ENCODE measurements at places on chromosomes 16 and 17.

DNA sequence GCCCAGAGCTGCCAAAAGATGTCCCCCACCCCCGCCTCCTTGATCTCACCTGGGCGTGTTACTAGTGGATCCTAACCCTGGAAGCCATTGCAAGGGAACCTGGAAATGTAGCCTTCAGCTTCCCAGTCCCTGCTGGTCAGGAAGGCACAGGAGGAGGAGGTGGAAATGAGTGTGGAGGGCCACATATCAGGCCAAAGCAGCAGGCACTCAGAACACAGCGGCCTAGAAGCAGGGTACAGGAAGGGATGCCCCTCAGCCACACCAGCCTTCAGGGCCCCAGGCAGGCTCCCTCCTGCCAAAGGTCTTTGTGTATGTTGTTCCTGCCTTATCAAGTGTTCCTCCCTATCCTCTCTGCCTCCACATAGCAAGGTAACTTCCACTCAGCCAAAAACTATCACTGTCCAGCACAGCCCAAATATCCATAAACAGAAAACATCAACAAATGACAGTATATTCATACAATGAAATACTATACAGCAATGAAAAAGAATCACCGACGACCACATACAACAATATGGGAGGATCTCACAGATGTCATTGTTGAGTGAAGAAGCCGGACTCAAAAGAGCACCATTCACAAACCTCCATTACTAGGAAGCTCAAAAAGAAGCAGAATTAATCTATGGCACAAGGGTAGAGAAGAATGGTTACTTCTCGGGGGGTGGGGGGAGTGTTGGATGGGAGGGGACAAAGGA is 28.2 kb upstream of the TNFRSF13B start:
- no peak for DNase-seq

DNA sequence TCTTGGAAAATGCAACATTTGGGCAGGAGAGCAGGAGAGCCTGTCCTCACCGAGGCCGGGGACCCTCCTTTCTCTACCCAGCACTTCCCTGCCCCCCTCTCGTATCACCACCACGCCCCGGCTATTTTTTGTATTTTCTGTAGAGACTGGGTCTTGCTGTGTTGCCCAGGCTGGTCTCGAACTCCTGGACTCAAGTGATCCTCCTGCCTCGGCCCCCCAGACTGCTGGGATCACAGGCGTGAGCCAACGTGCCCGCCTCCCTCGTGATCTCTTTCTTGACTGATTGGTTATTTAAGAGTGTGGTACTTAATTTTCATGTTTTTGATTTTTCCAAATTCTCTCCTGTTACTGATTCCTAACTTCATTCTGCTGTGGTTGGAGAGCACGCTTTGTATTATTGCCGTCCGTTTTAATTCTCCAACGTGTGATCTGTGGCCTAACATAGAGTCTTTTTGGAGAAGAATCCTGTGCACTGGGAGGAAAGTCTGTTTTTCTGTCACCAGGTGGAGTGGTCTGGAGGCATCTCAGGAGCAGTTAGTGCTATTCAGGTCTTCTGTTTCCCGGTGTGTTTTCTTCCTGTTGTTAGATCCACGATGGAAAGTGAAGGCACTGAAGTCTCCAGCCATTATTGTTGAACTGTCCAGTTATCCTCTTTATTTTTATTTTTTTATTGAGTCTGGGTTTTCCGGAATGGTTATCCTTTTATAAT is 40.4 kb downstream of the ZNF778 start:
- DNase-seq, result no peak

DNA sequence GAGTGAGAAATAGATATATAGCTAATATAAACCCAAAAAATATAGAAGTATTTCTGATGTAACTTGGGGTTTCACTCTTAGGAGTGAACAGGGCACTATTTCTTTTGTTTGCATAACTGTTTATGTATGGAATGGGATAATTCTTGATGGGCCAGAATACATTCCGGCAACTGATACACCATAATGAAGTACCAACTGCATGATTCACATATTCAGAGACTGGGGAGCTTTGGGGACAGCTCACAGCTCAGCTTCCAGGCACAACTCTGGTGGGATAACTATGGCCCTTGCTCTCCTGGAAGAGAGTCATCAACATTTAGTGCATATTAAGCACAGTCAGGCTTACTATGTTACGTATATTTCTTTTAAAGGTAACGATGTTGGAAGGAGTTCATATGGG is 42.1 kb upstream of the ADCY7 start:
- no peak for DNase-seq

DNA sequence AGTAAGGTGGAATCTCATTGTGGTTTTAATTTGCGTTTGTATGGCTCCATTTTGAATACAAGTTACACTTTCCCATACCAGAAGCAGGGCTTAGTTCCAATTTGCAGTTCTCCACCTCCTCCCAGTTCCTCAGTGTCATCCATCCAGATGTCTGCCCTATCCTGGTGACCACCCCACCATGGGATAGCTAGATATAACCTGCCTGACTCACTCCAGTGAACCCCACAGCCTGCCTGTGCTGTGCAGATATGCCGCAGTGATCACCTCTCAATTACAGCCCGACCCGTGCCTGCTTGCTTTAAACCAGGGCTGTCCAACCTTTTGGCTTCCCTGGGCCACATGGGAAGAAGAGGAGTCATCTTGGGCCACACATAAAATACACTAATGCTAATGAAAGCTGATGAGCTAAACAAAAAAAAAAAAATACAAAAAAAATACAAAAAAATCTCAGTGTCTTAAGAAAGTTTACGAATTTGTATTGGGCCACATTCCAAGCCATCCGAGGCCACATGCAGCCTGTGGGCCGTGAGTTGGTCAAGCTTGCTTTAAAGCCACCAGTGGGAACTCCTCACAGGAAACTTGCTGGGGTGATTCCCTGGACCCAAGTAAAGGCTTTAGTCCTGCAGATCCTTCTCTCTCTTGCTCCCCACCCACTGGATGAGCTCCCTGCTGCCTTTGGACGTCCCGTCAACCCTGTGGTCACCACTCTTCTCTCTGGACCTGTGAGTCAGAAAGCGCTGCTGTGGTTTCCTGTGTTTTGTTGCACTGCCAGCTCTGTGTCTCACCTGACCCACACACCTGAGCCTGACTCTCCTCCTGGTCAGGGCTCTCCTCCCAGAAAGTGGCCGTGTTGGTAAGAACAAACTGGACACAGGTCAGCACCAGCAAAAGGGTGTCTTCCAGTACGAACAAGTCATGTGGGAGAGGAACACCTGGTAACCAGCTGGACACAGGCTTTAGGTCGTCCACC is 83.0 kb downstream of the EMP2 start:
- no peak for DNase-seq

DNA sequence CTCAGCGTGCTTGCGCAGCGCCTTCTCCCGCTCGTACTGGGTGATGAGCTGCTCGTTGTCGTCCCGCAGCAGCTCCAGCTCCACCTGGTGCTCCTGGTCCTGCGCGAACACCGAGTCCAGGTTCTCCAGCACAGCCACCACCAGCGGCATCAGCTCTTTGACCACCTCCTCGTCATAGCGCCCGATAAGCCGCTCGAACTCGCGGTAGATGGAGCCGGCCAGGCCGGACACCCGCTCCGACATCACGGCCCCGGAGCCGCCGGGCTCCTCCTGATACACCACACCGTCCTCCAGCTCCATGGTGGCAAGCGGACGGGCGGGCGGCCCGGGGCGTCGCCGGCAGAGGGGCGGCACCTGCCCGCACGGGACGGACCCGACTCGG is 320 bp downstream of the SPAG9 start:
- no peak for DNase-seq

GRCh38 chr16:55500530-55501011 is 8.3 kb upstream of the LPCAT2 start:
- DNase-seq, result no peak

DNA sequence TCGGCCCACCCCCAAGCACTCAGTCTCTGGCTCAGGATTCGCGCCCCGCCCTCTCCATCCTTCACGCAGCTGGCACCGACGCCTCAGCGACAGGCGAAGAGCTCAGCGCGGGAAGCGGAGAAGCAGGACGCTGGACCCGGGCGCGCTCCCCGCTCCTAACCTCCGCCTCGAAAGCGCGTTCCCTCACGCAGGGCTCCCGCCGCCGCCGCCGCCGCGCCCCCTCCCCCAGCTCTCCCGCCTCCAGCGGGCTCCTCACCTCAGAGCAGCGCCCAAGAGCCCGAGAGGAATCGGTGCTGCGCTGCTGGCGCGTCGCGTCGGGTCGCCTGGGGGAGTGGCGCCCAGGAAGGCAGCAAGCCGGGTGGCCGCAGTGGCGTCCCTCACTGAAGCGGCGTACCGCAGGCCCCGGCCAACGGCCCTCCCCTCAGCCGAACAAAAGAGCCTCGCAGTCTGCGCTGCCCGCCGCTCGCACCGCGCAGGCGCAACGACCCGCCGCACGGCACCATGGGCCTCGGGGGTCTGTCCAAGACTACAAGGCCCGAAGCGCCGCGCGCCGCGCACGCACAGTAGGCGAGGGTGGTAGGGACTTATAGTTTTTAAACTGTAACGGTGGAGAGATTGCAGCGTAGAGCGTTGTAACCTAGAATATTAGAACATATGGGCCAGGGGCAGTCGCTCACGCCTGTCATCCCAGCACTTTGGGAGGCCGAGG is at the start of gene CBX1:
Gene CBX1 (minus strand): TSS at position 467 of the 709 bp plus-strand sequence. CDS start 24,474 bp downstream, outside the sequence.
- DNase-seq, result peak; percentile 80

- DNase-seq, result no peak
These were observed 327.9 kb downstream of the SLC39A11 start for GRCh38 chr17:72764632-72765041.

GRCh38 chr17:82434216-82434565 is 15.8 kb upstream of the OGFOD3 start:
- DNase-seq, result no peak

GRCh38 chr17:1606352-1606985 is 22.2 kb downstream of the SLC43A2 start:
- DNase-seq, result no peak

DNA sequence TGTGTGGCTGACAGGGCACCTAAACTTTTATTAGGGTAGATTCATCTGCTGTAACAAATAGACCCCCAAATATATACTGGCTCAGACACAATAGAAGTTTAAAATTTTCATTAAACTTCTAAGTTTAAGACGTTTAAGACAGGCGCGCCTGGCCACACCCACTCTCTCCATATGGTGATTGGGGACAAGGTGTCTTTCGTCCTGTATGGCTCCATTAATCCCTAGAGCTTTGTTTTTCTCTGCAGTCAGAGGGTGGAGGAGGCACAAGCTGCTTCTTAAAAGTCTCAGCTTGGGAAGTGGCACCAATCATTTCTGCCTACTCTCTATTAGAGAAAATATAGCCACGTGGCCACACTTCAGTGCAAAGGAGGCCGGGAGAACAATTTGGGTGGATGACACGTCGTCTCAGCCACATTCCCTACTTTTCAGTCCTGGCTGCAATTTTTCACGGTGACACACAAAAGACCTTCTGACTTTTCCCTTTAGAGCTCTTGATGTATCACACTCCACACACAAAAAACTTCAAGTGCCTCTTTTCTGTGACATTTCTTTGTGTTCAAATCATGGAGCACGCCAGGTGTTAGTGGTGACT is 125.5 kb upstream of the CACNG3 start:
- no peak for DNase-seq

DNA sequence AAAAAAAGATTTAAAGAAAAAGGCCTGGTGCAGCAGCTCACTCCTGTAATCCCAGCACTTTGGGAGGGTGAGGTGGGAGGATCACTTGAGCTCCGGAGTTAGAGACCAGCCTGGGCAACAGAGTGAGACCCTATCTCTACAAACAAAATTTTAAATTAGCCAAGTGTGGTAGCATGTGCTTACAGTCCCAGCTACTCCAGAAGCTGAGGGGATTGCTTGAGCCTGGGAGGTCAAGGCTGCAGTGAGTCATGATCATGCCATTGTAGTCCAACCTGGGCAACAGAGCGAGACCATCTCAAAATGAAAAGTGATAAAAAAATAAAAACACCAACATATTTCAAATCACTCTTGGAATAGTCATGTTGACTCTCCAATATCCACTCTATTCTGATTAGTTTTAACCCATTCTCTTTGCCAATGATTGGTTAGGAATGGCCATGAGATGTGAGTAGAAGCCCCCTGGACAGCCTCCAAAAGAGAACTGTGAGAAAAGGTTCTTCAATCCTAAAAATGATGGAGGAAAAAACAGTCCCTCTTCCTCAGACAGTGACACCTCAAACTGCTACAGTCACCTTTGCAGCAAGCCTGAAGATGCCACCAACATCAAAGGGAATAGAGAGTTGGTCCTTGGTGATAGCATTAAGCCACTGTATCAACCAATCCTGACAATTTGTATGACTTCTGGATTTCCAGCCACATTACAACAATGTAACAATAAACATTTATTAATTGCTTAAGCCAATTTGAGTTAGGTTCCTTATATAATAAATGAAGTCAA is 2.9 kb upstream of the KANSL1 start:
- no peak for DNase-seq

- no peak for DNase-seq
These were observed 36.7 kb downstream of the COTL1 start for GRCh38 chr16:84581158-84581557.
